NCI-H526 (cell line): ENCODE measurements at places on chromosomes 16 and 17.

GRCh38 chr17:60305141-60305540 lies 86.8 kb downstream of the USP32 start:
- DNase-seq, result no peak

DNA sequence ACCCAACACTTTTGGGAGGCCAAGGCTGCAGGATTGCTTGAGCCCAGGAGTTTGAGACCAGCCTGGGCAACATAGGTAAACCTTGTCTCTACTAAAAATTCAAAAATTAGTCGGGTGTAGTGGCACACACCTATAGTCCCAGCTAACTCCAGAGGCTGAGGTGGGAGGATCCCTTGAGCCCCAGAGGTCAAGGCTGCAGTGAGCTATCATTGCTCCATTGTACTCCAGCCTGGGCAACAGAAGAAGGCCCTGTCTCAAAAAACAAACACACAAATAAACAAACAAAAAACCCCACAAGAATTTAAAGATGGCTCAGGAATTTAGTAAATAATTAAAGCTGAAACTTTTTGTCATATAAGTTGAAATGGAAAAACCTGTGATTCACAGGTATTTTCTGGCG lies 2.3 kb upstream of the TMEM170A start:
- no peak for DNase-seq

- no peak for DNase-seq
Measured at GRCh38 chr17:83177611-83178532, 98.5 kb downstream of the METRNL start.

GRCh38 chr17:74750327-74751069 lies 2.1 kb downstream of the NHERF1 start:
- DNase-seq, result no peak

GRCh38 chr17:33628500-33629346 lies 335.6 kb upstream of the ASIC2 start:
- no peak for DNase-seq

- DNase-seq, result no peak
Measured at GRCh38 chr16:71249399-71249798, 18.9 kb upstream of the HYDIN start.

- no peak for DNase-seq
Measured at GRCh38 chr16:46748775-46749705, 896 bp upstream of the MYLK3 start.

DNA sequence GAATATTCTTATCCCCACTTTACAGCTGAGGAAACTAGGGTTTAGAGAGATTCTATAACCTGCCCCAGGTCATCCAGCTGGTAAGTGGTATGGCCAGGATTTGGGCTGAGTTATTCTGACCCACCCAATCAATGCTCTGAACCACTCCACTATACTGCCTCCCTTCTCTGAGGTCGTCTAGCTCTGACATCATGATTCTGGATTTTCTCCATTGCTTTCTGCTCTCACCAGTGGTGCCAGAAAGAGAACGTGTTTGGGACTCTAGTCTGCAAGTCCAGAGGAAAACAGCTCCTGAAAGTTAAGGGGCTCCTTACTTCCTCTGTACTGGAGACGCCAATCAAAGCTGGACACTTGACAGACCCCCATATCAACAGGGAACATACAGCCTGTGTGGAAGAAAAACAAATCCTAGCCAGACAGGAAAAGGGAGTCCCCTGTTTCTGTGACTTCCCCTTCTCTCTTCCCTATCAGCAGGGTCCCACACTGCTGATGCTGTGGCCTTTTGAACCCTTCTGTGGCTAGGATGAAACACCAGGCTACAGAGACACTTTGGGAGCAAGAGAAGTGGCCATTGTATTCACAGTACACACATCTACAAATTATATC lies 6.0 kb upstream of the EZH1 start:
- no peak for DNase-seq

GRCh38 chr16:30680326-30680725 lies 18.6 kb upstream of the SRCAP start:
- DNase-seq, result no peak

GRCh38 chr17:2943981-2944380 lies 119.4 kb downstream of the OR1D5 start:
- no peak for DNase-seq

GRCh38 chr17:76153640-76154039 lies 12.6 kb upstream of the FOXJ1 start:
- DNase-seq, result no peak

DNA sequence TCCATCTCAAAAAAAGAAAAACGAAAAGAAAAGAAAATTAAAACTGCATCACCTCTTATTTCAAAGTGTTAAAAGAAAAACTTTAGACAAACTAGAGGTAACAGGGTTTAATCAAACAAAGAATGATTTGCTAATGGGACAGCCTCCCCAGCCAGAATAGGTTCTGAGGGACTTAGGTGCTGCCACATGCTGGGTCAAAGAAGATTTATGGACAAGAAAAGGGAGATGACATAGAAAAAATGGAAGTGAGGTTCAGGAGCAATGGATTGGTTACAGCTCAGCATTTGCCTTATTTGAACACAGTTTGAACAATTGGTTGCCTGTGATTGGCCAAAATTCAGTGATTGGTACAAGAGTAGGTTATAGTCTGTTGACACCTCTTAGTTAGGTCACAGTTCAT lies 21.1 kb downstream of the TMC5 start:
- no peak for DNase-seq

DNA sequence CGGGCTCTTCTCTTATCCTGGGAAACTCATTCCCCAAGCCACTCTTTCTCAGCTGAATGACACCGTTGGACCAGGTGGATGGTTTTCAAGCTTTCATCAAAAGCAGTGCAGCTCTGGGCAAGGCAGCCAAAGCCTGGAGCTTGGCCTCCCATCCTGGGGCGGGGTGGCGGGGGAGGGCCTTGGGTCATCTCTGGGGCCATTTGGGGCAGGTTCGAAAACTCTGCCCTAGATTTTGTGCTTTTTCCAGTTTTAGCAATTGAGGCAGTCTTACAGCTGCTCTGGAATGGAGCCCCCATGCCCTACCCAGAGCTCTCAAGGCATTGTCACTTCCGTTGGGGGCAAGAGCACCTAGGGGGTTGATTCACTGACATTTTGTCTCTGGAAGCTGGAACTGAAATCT lies 9.1 kb downstream of the MPRIP start:
- no peak for DNase-seq

DNA sequence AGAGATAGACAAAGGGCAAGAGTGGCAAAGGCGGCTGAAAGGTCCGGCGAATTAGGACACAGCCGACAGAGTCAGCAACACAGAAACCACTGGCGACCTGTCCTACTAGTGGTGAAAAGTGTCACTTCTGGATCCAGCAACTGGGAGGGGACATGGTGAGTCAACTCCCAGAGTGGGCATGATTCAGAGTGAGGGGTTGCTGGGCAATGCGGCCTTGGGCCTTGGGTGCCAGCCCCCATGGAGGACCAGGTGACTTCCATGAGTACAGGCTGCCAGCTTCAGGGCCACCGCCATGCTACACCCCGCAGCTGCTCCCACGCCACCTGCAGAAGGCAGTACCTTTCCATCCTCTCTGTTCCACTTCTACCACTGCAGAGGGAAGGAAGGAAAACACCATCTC lies 110.6 kb downstream of the ZFHX3 start:
- DNase-seq, result no peak

GRCh38 chr16:67150833-67151396 lies at the start of gene B3GNT9:
B3GNT9 (minus strand) TSS chr16:67150998; CDS start chr16:67150485, 513 bp downstream.
- no peak for DNase-seq

GRCh38 chr16:30659507-30660423 lies 1.5 kb downstream of the FBRS start:
- DNase-seq, result no peak

DNA sequence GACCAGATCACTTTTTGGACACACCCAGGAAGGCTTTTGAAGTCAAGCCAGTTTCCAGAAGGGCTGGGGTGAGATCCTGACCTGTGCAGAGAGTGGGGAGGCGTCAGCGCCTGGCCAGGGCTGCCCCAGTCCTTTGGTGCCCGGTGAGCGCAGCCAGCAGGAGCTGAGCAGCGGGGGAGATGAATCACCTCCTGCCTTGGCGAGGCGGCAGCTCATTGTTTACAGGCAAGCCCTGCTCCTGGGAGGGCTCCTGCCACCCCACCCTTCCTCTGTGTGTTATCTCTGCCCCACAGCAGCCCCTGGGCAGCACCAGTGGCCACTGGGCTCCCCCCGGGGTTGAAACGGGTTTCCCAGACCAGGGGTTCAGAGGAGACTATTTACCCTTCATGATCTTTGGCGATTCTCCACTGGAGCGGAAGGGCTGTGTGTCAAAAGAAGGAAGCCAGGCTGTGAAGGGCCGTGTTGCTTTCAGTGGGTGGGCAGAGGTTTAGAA lies 14.1 kb upstream of the ITGB4 start:
- no peak for DNase-seq

DNA sequence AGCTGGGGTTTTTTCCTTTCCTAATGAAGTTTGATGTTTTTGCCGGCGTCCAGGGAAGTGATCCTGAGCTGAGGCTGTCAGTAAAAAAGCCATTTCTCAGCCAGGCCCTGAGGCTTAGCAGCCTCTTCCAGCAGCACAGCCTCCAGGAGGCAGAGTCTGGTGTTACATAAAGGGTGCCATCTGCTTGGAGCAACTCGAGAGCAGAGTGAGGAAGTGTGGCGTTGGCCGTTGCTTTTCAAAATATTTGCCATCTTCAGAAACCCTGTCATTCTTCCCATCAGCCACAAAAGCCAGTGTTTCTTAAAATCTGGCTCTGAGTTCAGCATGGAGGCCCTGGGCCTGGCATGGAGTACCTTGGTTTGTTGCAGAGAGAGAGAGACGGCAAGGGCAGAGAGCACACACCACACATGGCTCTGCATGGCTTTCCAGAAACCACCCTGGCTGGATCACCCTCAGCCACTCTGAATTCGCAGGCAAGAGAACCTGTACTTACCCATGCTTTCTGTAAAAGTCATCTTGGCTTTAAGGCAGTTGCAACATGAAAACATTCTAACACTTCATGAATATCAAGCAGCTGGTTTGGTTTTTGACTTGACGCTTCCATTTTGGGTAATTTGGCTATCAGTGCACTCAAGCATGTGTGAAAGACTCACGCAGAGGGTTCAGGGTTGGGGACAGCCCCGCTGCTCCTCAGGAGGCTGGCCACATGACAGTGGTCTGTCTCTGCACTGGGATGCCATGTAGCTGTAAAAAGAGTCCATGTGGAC lies 21.0 kb downstream of the PMM2 start:
- no peak for DNase-seq

- no peak for DNase-seq
Measured at GRCh38 chr17:65533852-65534457, 27.5 kb downstream of the AXIN2 start.

DNA sequence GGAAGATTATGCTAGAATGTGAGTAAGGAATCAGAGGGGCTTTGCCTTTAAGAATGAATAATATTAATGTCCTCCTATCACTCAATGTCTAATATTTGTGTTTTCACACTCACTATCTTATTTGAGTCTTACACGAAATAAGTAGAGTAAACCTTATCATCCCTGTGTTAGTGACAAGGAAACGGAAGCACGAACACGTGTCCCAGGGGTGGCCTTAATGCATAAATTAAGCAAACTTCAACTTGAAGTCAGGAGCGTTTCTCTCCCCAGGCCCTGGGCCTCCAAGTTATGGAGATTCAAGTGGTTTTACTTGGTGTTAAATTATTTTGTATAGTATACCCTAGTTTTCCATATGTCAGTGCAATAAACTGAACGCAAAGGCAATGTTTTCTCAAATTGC lies 96.0 kb downstream of the WDR59 start:
- no peak for DNase-seq

DNA sequence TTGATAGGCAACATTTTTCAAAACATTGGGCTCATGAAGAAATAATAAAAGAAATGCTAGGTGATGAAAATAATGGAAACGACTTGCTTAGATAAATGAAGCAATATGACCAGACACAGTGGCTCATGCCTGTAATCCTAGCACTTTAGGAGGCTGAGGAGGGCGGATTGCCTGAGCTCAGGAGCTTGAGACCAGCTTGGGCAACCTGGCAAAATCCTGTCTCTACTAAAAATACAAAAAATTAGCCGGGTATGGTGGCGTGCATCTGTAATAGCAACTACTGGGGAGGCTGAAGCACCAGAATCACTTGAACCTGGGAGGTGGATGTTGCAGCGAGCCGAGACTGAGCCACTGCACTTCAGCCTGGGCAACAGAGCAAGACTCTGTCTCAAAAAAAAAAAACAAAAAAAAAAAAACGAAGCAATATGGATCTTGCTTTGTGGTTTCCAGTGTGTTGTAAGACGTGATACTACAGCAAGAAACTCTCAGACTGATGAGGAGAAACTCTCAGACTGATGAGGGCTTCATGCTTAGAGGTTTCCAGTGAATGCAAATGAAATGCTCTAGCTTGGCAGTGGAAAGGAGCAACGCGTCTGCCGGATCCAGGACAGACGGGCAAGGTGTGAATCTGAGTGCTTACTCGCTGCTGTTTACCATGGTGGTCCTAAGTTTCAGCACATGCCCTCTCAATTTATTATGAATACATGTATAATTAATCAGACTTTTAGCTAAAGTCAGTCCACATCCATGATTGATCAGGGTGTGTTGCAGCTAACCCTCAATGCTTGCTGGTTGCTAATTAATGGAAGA lies 11.5 kb upstream of the IGF2BP1 start:
- no peak for DNase-seq

- DNase-seq, result no peak
Measured at GRCh38 chr17:733743-734142, 1.3 kb downstream of the TLCD3A start.

DNA sequence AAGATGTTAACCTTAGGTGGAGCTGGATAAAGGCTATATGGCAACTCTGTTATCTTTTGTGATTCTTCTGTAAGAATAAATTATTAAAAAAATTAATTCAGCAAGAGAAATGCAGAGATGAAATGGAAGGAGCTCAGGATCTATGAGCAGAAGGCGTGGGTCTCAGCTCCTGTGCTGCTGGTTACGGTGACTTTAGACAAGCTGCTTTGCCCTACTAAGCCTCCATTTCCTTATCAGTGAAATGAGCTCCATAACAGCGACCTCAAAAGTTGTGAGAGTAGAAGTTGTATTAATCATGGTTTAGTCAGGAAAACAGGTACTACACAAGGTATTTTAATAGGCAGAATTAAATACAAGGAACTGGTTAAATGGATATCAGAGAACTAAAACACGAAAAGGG lies 48.2 kb upstream of the FOXJ1 start:
- no peak for DNase-seq

DNA sequence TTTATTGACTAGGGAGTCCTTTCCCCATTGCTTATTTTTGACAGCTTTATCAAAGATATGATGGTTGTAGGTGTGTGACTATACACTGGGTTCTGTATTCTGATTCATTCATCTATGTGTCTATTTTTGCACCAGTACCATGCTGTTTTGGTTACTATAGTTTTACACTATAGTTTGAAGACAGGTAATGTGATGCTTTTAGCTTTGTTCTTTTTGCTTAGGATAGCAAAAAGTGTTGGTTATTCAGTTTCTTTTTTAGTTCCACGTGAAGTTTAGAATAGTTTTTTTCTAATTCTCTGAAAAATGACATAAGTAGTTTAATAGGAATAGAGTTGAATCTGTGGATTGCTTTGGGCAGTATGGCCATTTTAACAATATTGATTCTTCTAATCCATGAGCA lies 50.1 kb downstream of the NACA2 start:
- DNase-seq, result no peak

- DNase-seq, result no peak
Measured at GRCh38 chr16:30113711-30114333, 485 bp upstream of the GDPD3 start.

GRCh38 chr16:22635801-22636200 lies 125.1 kb downstream of the NPIPB5 start:
- DNase-seq, result no peak

- DNase-seq, result no peak
Measured at GRCh38 chr17:3667366-3668278, 756 bp downstream of the TAX1BP3 start.
